ENCODE measurements at places on chromosomes 11 and 22.

DNA sequence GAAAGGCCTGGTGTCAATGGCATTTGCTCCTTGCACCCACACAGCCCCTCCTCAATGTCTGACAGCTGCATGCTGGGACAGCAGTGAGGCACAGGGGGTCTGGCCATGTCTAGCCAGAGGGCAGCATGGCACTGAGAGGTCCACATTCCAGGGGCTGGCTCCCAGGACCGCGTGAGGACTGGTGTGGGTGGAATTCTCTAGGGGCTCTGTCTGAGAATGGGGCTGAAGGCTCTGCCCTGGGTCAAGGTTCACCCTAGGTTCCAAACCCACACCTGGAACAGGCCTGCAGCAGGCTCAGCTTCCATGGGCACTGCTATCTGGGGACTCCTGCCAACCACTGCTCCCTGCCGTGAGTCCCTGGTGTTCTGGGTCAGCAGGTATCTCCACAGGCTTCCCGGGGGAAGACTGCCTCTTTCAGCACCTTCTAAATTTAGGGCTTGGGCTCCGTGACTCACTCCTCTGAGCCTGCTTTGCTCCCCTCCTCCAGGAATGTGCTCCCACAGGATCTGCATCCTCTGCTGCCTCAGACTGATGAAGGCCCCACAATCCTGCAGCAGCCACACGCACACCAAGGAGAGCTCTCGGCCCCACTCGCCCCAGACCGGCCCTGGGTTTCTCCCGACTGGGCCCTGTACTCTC lies 4.2 kb downstream of the STARD10 start:
- DNase-seq, result no peak

GRCh38 chr22:36852056-36852973 lies 8.5 kb upstream of the NCF4 start:
- no peak for DNase-seq

- no peak for DNase-seq
Measured at GRCh38 chr11:120923866-120924508, 99.9 kb upstream of the TBCEL start.

DNA sequence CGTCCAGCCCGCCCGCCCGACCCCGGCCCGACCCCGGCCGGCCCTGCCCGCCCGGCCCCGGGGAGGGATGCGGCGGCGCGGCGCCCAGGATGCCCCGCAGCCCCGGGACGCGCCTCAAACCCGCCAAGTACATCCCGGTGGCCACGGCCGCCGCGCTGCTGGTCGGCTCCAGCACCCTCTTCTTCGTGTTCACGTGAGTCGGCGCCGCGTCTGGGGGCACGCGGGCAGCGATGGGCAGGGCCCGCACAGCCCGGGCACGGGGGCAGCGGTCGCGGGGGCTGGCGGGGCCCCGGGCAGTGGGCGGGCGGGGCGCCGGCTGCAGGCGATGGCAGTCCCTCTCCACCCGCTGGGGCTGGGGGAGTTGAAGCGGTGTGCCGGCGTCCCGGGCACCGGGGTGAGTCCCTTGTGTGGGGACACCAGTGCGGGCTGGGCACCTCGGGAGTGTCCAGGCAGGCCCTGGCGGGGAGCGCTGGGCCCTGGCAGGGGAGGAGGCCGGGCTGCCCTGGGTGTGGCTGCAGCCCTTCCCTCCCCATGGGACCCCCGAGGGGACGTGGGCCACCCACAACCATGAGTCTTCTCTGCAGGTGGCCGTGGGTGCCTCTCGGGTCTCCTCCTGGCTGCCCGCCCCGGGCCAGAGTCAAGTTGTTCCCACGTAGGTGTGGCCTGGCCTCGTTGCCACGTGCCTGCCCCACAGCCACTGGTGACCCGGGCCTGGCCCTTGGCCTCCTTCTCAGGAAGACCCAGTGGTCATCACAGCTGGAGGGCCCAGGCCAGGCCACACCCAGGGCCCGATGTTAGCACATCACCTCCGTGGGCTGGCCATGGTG lies 468 bp downstream of the ZDHHC8 start:
- DNase-seq, result no peak

GRCh38 chr11:117822074-117823033 lies 2.2 kb downstream of the FXYD2 start:
- no peak for DNase-seq

DNA sequence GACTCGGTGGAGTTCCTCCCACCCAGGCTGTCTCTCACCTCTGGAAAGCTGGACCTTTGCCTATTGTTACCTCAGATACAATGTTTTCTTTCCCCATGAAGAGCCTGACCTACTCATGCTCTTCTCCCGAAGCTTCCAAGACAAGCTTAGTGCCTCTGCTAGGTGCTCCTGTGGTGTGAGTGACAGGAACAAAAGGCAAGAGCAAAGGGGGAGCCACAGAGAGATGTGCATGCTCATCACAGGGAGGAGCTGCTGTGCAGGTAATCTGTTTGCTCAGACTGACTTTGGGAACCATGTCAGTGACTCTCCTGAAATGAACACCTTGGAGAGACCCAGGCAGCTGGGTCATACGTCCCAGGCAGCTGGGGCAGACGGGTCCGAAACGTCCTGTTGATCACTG lies 53.6 kb upstream of the VSTM5 start:
- DNase-seq, result no peak

GRCh38 chr11:35598254-35599125 lies 19.8 kb upstream of the FJX1 start:
- DNase-seq, result no peak

- no peak for DNase-seq
Measured at GRCh38 chr22:40198733-40199132, 21.0 kb downstream of the TNRC6B start.

GRCh38 chr22:26574001-26574723 lies 15.8 kb downstream of the TPST2 start:
- DNase-seq, result no peak

DNA sequence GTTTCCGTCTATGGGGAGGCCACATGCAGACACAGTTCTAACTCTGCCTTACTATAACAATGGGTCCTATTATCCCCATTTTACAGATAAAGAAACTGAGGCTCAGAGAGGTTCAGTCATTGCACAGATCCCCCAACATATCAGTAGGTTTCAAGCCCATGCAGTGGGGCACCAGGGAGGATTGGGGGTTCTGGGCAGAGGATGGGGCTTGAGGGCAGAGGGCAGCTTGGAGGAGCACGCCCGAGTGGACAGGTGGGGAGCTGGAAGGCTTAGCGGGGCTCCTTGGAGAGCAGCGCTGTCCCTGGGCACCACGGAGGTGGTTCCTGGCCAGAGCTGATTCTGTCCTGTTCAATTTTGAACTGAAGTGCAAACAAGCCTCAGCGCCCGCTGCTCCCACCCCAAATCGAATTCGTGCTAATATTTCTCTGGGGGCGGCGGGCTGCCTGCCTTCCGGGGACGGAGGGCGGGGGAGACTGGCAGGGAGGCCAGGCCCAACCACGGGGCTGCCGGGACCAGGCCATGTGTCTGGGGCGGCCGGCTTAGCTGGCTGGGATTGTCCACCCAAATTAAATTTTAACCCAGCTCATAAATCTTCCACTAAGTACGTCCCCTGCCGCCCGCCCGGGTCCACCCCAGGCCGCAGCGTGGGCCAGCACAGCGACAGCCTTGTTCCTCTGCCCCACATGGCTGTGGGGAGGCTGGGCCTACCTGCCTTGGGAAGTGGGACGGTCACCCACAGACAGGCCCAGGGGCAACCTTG lies 49.4 kb downstream of the FLRT1 start:
- DNase-seq, result no peak

DNA sequence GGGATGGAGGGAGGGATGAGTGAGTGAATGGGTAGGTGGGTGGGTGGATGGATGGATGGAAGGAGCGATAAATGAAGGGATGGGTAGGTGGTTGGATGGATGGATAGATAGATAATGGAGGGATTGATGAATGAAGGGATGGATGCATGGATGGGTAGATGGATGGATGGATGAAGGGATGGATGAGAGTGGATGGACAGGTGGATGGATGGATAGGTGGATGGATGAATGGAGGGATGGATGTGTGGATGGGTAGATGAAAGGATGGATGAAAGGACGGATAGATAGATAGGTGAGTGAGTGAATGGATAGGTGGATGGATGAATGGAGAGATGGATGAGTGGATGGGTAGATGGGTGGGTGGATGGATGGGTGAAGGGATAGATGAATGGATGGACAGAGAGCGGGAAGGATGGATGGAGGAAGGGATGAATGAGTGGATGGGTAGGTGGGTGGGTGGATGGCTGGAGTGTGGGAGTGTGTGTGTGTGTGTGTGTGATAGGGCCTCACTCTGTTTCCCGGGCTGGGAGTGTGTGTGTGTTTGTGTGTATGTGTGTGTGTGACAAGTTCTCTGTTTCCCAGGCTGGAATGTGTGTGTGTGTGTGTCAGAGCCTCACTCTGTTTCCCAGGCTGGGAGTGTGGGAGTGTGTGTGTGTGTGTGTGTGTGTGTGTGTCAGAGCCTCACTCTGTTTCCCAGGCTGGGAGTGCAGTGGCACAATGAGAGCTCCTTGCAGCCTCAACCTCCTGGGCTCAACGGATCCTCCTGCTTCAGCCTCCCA lies 2.1 kb upstream of the PRR33 start:
- DNase-seq, result no peak

GRCh38 chr11:124759266-124760204 lies 2.6 kb downstream of the ESAM start:
- DNase-seq, result no peak

DNA sequence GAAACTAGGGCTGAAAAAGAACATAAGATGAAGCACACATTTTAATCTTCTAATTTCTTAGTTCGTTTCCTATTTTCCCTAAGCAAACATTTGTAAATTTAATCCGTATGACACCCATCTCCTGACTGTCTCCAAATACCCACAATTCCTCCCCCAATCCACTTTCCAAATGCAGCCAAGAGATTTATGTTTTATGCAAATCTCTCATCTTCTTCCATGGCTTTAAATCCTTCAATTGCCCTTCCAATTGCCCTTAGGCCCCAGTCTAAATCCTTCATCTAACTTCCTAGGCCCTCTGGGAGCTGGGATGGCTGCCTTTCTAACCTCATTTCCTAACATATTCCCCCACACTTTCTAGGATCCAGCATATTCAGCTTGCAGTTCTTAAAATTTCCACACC lies 18.0 kb upstream of the POU2AF1 start:
- no peak for DNase-seq

DNA sequence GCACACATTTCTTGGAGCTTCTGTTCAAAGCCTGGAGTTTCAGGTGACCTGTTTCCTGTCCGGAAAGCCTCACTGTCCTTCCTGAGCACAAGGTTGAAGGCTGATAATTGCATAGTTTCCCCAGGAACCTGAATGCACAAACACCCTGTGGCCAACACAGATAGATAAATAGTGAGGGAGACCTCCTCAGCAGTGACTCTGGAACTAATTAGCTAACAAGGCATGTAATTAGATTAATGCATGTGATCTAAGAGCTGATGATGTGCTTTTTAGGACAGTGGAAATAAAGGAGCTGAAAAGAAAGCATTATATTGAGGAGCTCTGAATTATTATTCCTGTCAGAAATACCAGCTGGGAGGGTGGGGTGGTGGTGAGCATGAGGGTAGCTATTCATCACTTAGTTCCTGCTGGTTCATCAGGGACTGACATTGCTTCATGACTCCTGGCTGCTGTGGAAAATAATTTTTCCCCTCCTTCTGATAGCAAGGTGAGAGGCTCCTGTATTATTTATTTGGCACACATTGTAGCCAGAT lies 101.1 kb downstream of the NELL1 start:
- no peak for DNase-seq

DNA sequence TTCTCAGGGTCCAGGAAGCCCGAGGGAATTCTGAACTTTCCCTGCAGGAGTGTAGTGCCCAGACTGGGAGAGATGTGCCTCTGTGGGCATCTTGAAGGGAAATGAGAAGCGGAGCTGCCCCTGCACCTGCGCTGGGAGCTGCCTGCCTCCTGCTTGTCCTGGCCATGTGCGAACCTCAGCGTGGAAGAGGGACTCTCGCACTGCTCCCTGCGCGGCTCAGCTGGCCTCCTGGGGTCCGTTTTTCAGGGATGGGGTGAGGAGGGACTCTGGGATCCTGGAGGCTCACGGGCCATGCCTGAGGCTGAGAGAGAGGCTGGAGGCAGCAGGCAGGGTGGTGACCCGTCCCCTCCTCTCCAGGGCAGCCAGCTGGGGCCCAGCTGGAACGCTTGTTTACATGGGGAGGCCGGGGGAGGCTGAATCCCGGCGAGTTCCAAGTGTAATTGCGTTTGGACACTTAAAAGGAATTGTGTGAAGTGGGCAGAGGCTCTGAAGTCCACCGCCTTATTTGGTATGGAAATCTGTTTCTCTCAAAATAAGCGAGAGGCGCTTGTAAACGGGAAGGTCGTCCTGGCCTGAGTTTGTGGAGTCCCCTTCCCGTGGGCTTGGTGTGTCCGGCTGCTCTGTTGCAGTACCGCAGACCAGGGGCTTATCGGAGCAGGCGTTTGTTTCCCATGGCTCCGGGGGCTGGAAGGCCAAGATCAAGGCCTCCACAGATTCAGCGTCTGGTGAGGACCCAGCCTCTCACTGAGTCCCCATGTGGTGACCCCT lies 1.2 kb upstream of the MRGPRF start:
- DNase-seq, result no peak

DNA sequence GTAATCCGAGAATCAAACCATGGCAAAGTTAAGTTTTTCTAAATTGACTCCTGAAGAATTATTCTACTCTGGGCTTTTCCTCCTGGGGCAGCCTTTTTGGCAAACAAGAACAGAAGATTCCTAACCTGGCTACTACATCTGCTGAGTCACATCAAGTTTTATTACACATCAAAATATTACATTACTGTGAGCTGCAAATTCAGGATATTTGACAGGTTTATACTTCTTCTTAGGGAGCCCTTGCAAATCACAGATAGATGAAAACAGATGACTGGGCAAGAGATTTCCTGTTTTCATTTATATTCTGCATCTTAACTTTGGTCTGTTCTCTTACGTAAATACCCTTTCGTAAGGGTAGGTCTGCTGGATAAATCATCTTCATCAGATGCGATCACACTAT lies 23.6 kb downstream of the XRRA1 start:
- no peak for DNase-seq

DNA sequence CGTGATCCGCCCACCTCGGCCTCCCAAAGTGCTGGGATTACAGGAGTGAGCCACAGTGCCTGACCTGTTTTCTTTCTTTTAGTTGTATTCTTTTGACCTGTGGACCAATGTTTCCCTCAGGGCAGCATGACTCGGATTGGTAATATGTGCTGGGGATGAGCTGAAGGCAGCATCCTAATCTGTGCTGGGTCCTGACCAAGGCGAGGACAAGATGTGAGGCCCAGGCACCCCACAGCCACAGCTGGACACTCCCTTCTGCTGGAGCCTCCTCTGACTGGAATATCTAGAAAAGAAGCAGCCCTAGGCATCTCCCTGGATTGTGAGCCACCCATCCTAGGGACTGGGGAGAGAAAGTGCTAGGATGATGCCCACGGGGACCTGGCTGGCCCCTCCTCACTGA lies 105.4 kb downstream of the PDE2A start:
- DNase-seq, result no peak
